ENCODE measurements at places on chromosomes 16 and 17. TPM values are rescaled to one million over a fixed set of nuclear protein-coding genes. Genes with fewer than 3 reads are reported as not detected.

Gene CACNB1
- 5.0 TPM for total RNA-seq

Gene ZKSCAN2
- total RNA-seq: 2.4 TPM

- H3K27ac ChIP-seq: no peak overlapping the region
- no peaks in the 10 kb centered on the region for H3K36me3 ChIP-seq
- no peak overlapping the region for H3K4me3 ChIP-seq
- no peak for DNase-seq
- H3K27me3 ChIP-seq: no peaks in the 10 kb centered on the region
- H3K4me1 ChIP-seq: no peaks in the 10 kb centered on the region
Observed at GRCh38 chr17:72878975-72879660, 213.4 kb downstream of the SLC39A11 start.

- no peaks in the 10 kb centered on the region for H3K27me3 ChIP-seq
- H3K4me1 ChIP-seq: no peaks in the 10 kb centered on the region
- no peaks in the 10 kb centered on the region for H3K36me3 ChIP-seq
- H3K4me3 ChIP-seq: no peak overlapping the region
- DNase-seq: no peak
Observed at GRCh38 chr17:43723697-43724359, 34.8 kb downstream of the SOST start.

GRCh38 chr17:8124350-8125153 lies 646 bp upstream of the HES7 start:
- H3K27me3 ChIP-seq: peaks cover 35% of the 10 kb centered on the region
- peaks cover 55% of the 10 kb centered on the region for H3K4me1 ChIP-seq
- no peak for DNase-seq
- no peak overlapping the region for H3K27ac ChIP-seq

GRCh38 chr16:14606102-14606501 lies 24.0 kb downstream of the PARN start:
- H3K4me1 ChIP-seq: no peaks in the 10 kb centered on the region
- no peaks in the 10 kb centered on the region for H3K27me3 ChIP-seq
- no peaks in the 10 kb centered on the region for H3K36me3 ChIP-seq
- H3K4me3 ChIP-seq: no peak overlapping the region
- H3K27ac ChIP-seq: no peak overlapping the region

DNA sequence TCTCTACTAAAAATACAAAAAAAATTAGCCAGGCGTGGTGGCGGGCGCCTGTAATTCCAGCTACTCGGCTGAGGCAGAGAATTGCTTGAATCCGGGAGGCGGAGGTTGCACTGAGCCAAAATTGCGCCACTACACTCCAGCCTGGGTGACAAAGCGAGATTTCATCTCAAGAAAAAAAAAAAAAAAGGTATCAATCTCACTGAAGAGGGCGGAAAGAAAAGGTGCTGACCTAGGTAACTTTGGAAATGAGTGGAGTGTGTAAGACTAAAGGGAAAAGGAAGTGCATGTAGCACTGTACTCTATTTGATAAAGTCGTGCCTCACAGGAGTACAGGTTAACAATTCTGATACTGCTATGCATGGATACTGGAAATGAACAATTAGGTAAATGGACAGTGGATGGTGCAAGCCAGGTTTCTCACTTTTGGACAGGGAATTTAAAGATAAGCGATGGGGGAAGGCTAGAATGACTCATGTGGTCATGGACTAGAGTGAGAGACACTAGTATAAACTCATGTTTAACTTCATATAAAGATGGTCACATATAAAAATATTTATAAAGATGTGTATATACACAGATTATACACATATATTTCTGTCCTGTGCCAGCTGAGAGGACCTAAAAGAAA lies 142.9 kb downstream of the CDK5R1 start:
- DNase-seq: no peak
- H3K27ac ChIP-seq: no peak overlapping the region
- no peaks in the 10 kb centered on the region for H3K4me1 ChIP-seq
- no peak overlapping the region for H3K4me3 ChIP-seq
- no peaks in the 10 kb centered on the region for H3K36me3 ChIP-seq
- H3K27me3 ChIP-seq: no peaks in the 10 kb centered on the region

DNA sequence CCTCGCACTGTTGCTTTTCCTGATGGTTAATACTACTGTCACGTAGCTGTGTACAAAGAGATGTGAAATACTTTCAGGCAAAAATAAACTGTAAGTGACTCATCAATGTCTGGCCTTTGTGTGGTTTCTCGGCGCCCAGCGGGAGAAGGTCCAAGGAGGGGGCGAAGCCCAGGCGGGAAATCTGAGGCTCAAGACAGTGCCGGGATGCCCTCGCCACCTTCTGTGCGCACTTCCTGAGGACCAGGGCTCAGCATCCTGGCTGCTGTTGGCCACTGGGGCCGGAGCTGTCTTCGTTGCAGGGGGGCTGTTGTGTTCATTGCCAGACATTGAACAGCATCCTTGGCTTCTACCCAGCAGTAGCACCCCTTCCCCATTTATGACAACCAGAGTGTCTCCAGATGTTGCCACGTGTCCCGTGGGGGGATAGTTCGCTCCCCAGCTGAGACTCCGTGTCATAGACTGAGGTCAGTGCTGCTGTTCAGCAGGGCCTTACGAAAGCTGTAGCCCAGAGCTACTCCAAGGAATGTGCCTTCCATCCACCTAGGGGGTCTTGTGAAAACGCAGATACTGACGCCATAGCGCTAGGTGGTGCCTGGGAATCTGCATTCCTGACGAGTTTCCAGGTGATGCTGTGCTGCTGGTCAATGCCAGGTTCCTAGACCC lies 67.3 kb upstream of the PLCG2 start:
- no peak for DNase-seq
- no peaks in the 10 kb centered on the region for H3K36me3 ChIP-seq
- no peaks in the 10 kb centered on the region for H3K27me3 ChIP-seq
- H3K4me1 ChIP-seq: peaks cover 44% of the 10 kb centered on the region
- H3K27ac ChIP-seq: peak overlapping the region; percentile 60

Data from Peyer's patch (tissue), 4 donors.